ENCODE measurements at places on chromosomes 7 and 10.

- no peak for DNase-seq
Measured at GRCh38 chr7:151252561-151252835, 4.0 kb upstream of the SMARCD3 start.

GRCh38 chr10:56874950-56875349 is 513.9 kb upstream of the ZWINT start:
- DNase-seq, result no peak

- DNase-seq, result peak; percentile 91
Measured at GRCh38 chr10:102229810-102230263, 3.7 kb downstream of the ELOVL3 start.

DNA sequence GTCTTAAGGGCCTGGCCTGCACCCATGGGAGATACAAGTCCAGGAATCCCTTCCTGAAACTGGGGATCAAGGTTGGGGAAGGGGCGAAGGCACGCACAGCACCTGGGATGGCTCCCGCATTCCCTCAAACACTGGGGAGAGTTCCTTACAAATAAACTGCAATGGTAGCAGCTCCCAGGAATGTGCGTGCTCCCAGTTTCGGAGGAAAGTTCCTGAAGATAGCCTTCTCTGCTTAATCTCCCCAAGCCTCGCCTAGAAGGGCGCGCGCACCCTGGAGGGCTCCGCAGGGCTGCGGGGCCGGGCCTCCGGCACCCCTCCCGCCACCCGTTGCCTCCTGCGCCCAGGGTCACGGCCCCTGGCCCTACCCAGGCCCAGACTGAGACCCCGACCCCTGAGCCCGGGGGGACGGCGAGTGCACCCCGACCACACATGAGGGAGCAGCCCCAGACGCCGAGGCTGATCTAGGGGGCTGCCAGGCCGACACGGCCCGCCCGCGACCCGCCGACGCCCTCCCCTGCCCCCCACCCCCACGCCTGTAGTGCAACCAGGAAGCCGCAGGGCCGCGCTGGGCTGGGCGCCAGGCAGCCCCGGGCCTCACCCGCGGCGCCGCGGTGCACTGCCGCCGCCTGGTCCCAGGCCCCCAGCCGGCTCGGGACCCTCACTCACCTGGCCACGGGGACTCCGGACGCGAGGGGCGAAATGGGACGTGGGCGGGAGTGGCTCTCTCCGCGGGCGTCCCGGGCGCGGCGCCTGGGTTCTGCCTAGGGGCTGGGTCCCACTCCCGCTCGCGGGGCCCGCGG is 460 bp downstream of the ANXA11 start:
- peak; percentile 55 for DNase-seq

DNA sequence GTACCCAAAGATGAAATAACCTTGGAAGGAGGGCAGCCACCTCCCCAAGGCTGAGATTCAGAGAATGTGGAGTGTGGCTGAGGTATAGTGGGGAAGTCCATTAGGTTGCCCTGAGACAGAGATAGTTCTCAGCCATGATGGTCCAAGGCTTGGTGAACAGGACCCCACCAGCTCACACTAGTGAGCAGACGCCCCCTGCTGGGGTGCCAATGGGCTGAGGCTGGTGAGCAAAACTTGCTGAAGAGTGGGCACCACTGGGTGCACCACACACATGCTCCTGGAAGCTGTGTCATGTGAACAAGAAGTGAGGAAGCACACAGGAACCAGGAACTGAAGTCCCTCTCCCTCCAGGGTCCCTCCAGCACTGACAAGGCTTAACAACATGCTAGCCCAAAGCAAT is 8.9 kb downstream of the FBXL13 start:
- DNase-seq, result peak; percentile 72

DNA sequence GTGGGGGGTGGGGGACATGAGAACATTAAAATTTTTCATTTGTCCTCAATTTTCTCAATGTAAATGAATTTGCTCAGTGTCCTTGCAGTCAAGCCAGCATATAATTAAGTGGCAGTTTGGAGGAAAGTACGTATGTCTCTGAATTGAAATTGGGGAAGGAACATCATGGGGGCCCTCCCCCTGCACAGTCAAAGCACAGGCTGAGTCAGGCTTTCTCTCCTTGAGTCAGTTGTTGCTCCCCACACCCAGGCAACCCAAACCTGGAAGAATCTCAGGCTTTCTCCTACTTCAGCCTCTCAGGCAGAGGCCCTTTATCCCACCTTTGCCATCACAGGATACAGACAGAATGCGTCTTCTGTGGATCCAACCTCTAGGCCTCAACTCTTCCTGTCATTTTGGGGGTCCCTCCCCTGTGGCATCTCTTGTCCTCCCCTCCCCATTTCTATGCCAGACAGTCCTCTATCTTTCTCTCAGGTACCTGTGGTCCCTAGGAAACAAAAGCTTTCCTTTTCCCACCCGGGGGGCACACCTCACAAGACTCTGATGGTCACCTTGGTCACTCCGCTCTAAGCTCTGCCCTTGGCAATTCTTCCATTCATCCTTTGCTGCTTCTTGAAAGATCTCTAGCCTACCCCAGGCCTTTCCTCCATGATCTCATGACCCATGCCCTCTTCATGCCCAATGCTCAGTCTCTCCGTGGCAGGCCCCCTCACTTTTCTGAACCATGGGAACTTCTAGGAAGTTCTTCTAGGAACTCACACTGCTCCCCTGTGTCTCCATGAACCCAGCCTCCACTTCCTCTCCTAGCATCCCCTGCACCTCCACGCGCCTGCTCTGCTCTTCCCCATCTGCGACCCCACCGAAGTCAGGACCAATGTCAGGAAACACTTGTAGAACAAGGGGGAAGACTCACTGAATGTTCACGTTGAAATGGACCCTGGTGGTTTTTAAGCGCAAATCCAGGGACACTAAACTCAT is 40.4 kb downstream of the CREB3L2 start:
- DNase-seq, result no peak

DNA sequence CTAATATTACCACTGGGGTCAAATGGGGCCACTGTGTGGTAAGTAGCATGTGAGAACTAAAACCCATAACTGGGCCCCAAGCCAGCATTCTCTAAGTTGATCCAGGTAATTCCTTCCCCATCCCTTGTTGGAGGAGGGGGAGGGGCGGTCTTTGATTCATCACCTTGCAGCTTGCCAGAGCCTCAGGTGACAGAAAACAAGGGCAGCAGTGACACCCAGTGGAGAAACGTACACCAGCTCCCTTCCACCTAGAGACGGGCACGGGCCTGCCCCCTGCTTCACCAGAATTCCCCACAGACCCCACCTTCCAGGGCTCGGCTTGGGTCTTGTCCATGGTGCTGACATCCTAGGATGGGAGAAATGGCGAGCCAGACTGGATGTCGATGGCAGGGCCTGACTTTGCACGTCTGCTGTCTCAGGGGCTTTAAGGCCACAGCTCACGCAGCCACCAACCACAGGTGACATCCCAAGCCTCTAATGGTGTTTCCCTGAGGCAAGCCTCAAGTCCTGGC is 102.0 kb downstream of the STRA8 start:
- DNase-seq, result peak; percentile 82

- no peak for DNase-seq
Measured at GRCh38 chr7:92417913-92418312, 29.4 kb upstream of the GATAD1 start.

DNA sequence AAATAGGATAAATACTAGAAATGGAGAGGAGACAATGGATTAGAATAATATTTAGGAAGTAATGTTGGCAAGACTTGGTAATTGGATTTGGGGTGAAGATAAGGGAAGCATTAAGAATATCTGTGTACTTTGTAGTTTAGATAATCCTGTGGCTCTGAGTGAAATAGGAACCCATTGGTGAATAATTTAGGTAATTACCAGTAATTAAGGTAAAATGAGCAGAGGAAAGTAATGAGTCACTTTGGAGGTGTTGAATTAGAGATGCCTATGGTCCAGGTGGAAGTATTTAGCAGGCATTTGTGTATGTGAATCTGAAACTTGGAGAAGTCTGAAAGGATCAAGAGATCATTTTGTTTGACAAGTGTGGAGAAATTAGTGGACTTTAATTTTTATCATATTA is 5.7 kb downstream of the C1GALT1 start:
- no peak for DNase-seq

DNA sequence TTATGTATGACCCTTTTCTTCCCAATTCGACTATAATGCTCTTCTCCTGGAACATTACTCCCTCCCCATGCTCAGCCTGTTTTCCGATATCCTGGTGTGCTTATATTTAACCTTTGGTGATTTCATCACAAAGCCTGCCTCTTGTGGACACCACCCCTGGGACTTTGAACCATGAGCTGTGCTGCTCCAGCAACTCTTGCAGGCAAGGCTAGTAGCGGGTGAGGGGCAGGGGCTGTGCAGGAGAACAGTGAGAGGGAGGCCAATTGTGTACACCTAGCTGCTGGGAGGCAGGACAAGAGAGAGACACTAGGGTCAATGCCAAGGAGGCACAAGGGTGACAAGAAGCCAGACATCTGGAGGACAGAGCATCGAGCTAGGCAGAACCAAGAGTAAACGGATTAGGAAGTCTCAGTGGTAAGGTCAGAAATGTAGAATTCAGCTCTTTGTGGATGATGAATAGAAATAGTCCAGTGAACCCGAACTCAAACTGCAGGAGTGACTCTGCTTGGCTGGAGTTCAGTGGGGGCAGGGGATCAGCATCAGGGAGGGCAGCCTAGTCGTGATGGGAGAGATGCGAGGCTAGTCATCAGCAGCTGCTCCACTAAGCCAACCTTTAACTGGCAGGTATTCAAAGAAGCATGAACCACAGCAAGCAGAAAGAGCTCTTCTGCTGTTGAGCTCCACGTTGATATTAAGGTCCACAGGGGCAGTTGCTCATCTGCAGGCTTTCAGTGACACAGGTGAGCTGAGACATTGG is 31.0 kb upstream of the MKI67 start:
- no peak for DNase-seq

DNA sequence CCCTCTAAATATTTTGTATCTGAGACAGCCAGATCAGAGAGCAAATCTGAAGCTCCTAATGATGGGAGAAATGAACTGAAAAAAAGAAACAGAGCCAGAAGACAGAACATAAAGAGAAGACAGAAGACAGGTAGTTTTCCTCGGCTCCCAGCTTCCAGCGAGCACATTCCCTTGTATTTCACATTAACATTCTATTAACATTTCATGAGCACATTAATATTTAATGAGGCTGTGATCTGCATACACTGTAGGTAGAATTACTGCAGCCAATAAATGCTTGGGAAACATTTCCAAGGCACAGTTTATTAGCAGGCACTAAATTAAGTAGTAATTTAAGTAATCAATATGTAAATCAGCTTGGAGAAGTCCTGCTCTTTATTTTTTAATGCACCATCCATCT is 349.9 kb downstream of the ELMO1 start:
- no peak for DNase-seq

- no peak for DNase-seq
Measured at GRCh38 chr10:127736915-127737562, at the start of gene FOXI2. Gene FOXI2, plus strand, starts transcription at chr10:127737185. Its CDS starts 89 bp downstream, at chr10:127737274.

DNA sequence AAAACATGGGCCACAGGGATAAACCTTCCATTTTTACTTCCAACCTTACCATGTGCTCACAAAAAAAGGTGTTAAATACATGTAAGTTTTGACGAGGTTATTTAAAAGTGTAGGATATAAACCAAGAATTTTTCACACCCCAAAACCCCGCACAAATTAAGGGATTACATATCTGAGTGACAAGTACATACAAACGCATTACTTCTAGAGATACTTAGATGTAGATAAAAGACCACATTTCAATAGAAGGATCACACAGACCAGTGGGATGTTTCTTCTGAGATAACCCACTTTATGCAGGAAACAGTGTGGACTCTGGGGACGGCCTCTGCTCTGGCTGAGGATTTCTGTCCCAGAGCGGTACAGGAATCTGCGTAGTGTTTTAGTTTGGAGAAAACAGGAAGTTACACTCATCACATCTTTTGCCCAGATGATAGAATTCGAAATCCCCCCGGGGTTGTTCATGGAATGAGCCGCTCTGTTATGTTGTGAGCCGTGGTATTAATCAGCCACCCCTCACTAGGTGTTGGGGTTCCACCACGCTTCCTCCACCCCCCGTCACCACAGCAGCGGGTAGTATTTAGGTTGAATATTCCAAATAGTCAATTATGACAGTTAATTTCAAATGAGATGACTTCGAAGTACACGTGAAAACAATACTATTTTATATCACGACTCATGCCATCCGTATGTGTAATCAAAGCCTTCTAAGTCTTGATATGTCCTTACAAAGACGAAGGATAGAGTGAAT is 1.3 kb upstream of the CUL1 start:
- DNase-seq, result peak; percentile 64

- DNase-seq, result no peak
Measured at GRCh38 chr7:77837275-77837674, 38.7 kb downstream of the PHTF2 start.

DNA sequence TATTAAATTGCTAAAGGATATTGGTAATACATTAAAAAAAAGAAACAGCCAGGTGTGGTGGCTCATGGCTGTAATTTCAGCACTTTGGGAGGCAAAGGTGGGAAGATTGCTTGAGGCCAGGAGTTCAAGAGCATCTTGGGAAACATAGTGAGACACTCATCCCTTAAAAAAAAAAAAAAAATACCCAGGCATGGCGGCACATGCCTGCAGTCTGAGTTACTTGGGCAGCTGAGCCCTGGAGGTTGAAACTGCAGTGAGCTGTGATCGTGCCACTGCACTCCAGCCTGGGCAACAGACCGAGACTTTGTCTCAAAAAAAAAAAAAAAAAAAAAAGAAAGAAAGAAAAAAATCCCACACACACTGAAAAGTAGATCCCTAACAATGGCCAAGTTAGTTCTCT is 59.7 kb downstream of the MACC1 start:
- no peak for DNase-seq

- no peak for DNase-seq
Measured at GRCh38 chr7:127809261-127809702, 157.3 kb downstream of the SND1 start.

DNA sequence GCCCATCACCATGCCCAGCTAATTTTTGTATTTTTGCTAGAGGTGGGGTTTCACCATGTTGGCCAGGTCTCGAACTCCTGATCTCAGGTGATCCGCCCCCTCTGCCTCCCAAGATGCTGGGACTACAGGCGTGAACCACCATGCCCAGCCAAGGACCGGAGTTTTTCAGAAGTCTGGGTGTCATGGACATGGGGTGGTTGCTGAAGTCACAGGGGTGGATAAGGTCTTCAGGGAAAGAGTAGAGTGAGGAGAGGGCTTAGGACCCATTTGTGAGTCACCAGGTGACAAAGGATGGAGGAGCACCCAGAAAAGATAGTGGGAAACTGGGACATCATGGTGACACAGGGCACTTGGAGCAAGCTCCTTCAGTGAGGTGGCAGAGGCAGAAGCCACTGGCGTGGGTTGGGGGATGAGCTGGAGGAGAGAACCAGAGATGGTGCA is 2.8 kb upstream of the GPRIN2 start:
- DNase-seq, result no peak

DNA sequence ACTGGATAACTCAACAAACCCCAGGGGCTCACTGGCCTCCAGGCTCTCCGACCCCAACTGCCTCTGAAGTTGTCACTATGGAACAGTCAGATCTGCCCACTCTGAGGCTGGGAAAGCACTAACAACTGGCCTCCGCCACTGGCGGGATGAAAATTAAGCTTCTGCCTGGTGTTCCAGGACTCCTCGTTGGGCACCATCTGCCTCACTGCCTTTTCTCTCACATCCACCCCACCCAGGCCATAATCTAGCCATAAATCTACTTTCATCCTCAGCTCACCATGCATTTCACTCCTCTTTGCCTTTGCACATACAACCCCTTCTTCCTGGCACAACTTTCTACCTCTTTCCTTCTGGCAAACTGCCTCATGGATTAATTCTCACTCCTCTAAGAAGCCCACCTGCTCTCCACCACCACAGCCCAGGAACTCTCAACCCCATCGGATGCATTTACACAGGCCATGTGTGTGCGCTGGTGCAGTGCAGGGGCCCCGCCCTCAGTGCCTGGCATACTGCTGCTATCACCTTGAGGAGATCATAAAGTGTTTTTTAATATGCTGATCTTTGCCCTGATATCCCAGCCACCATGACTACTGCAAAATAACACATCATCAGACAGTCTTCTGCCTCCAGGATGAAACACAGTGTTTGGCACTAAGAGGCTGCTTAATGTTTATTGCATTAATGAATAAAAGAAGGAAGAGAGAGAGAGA is 4.0 kb downstream of the CDHR1 start:
- DNase-seq, result no peak

Measured in dermis blood vessel endothelial cell (primary cell).